ENCODE measurements at places on chromosomes 2 and 18. TPM values are rescaled to one million over a fixed set of nuclear protein-coding genes. Genes with fewer than 3 reads are reported as not detected.

GRCh38 chr2:227033471-227034148 is 130.4 kb downstream of the COL4A4 start:
- no peak overlapping the region for H3K4me3 ChIP-seq
- H3K27me3 ChIP-seq, result no peaks in the 10 kb centered on the region
- DNase-seq, result no peak
- H3K27ac ChIP-seq, result no peak overlapping the region
- H3K4me1 ChIP-seq, result no peaks in the 10 kb centered on the region
- no peaks in the 10 kb centered on the region for H3K36me3 ChIP-seq

Gene CFAP221
- total RNA-seq, result not detected

DNA sequence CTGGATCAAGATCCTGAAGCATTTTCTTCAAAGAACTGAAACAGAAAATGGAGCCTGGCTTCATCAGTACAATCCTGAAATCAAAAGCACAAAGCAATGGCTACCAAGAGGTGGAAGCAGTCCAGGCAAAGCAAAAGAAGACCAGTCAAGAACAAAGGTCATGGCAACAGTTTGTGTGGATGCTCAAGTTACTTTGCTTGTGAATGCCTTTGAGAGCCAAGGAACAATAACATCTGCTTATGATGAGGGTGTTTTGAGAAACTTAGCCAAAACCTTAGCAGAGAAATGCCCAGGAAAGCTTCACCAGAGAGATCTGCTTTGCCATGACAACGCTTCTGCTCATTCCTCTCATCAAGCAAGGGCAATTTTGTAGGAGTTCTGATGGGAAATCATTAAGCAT is 723.1 kb downstream of the TMEM182 start:
- H3K27me3 ChIP-seq, result no peaks in the 10 kb centered on the region
- H3K27ac ChIP-seq, result no peak overlapping the region
- DNase-seq, result no peak

Gene SERPINB3
- total RNA-seq, result not detected

- no peaks in the 10 kb centered on the region for H3K27me3 ChIP-seq
- peak overlapping the region; percentile 66 for H3K27ac ChIP-seq
- no peak for DNase-seq
- H3K36me3 ChIP-seq, result no peaks in the 10 kb centered on the region
Observed at GRCh38 chr2:160486341-160486740, 7.3 kb downstream of the RBMS1 start.

DNA sequence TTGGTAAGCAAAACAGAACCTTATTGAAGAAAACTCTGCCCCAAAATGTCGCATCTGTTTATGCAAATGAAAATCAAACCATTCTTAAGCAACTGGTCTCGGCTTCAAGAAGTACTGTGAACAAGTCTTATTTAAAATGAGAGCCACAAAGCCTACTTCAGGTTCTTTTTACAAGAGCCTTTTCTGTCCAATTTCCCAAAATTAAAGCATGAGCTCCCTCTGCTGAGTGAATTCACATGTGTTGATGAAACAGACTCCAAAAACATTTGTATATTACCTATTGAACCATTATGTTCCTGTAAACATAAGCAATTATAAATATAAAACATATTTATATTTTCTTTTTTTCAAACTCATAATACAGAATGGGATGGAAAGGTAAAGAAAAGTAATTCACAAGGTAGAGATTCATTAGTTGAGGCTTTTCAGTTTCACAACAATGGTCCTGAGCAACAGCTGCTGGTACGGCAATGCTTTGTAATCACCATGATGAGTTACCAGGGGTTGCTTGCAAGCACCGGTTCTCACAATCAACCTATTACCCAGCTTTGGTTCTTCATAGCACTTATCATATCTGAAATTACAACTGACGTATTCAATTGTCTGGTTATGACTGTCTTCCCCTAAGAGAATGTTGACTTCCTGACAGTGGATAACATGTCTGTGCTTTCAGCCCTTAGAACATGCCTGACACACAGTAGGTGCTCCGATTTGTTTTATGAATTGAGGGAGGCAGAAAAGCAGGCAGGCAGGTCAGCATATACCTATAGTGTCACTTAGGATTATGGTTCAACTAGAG is 108.4 kb upstream of the BZW1 start:
- H3K36me3 ChIP-seq, result no peaks in the 10 kb centered on the region
- no peaks in the 10 kb centered on the region for H3K4me1 ChIP-seq
- DNase-seq, result no peak
- H3K4me3 ChIP-seq, result no peak overlapping the region
- H3K27ac ChIP-seq, result no peak overlapping the region

Gene CFAP65
- not detected for total RNA-seq

- no peaks in the 10 kb centered on the region for H3K36me3 ChIP-seq
- H3K4me1 ChIP-seq, result no peaks in the 10 kb centered on the region
- no peak for DNase-seq
Observed at GRCh38 chr18:35610724-35611123, 29.2 kb downstream of the GALNT1 start.

Gene HOXD10
- 5.2 TPM for total RNA-seq

- no peaks in the 10 kb centered on the region for H3K36me3 ChIP-seq
- peak; percentile 67 for DNase-seq
- peak overlapping the region; percentile 23 for H3K4me3 ChIP-seq
- peak overlapping the region; percentile 89 for H3K27ac ChIP-seq
- no peaks in the 10 kb centered on the region for H3K27me3 ChIP-seq
Observed at GRCh38 chr2:64330281-64331113, 123.5 kb upstream of the LGALSL start.

Measured in breast epithelium (tissue), 4 donors.